Suppressor macrophage treated with lipopolysaccharide for 1 hour (primary cell): ENCODE measurements at places on chromosomes 3 and 15.

GRCh38 chr3:95899911-95900310 is 914.5 kb upstream of the EPHA6 start:
- no peak for DNase-seq

DNA sequence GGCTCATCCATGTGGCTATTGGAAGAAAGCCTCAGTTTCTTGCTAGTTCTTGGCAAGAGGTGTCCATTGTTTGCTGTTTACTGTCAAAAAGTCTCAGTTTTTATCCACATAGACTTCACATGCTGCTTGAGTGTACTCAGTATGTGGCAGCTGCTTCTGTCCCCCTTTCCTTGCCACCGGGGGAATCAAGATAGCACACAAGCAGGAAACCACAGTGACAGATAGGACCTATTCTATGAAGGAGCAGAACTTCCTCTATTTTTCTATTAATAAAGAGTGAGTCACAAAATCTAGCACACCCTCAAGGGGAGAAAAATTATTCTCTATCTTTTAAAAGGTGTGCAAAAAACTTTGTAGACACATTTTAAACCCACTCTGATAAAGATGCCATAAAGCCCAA is 121.4 kb upstream of the GMNC start:
- DNase-seq: peak; percentile 22

GRCh38 chr15:88627463-88627862 is 6.3 kb downstream of the AEN start:
- no peak for DNase-seq

GRCh38 chr3:19738846-19739245 is 195.2 kb downstream of the EFHB start:
- no peak for DNase-seq

DNA sequence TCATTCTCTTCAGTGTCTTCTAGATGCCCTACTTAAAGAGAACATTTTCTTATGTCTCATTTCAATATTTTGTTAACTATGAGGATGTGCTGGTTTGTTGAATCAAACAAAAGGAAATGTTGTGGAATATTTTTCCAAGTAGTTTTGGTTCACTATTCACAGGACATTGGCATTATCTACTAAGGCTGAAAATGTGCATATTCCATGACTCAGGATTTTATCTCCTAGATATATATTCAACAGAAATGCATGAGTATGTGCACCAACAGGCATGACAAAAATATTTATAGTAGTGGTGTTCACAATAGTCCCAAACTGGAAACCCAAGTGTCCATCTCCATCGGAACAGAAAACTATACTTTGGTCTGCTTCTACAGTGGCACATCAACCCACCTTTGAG is 16.7 kb upstream of the NR1I2 start:
- DNase-seq: no peak

GRCh38 chr3:39150803-39151631 is 2.4 kb downstream of the CSRNP1 start:
- peak; percentile 85 for DNase-seq

GRCh38 chr3:43346978-43347749 is 60.8 kb downstream of the SNRK start:
- no peak for DNase-seq

DNA sequence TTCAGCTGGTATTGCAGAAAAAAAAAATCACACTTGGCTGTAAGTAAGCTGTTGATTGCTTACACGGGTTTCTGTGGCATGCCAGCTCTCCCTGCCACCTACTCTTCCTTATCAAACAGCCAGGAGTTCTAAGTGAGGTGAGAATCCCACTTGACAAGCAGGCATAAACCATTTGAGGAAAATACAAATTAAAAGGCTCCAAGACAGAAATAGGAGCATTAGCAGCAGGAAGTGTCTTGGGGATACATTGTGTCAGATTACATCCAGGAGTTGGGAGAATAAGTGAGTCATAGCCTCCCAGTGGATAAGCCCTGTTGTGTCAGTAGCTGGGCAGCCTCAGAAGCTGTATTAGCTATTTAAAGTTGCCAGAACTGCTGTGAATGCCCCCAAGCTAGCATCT is 256.0 kb downstream of the CNTN4 start:
- no peak for DNase-seq

GRCh38 chr3:77535116-77535515 is 495.2 kb downstream of the ROBO2 start:
- DNase-seq: no peak
